ENCODE measurements at places on chromosomes 5 and 9.

- no peak for DNase-seq
Measured at GRCh38 chr9:108049026-108049607, 559.5 kb upstream of the KLF4 start.

- no peak for DNase-seq
Measured at GRCh38 chr5:72519111-72519510, 11.9 kb upstream of the ZNF366 start.

DNA sequence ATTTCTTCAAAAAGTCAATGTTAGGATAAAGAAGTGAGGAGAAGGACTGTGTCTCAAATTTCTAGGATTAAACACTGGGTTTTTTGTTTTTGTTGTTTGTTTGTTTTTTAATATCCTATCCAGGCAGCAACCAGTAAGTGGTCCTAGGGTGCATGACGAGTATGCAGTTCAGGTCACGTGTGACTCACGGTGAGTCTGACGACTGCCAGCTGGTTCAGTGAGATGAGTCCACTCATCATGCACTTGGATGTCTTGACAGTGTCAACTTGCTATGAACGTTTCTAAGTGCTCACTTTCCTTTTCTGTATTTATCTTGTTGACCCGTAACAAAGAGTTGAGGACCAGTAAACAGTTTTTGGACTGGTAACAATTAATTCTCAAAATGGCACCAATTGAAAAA is 32.7 kb downstream of the ATG10 start:
- no peak for DNase-seq

GRCh38 chr5:99644822-99645221 is 716.0 kb upstream of the CHD1 start:
- no peak for DNase-seq

GRCh38 chr5:75614176-75614575 is 2.9 kb downstream of the ANKDD1B start:
- DNase-seq, result no peak

DNA sequence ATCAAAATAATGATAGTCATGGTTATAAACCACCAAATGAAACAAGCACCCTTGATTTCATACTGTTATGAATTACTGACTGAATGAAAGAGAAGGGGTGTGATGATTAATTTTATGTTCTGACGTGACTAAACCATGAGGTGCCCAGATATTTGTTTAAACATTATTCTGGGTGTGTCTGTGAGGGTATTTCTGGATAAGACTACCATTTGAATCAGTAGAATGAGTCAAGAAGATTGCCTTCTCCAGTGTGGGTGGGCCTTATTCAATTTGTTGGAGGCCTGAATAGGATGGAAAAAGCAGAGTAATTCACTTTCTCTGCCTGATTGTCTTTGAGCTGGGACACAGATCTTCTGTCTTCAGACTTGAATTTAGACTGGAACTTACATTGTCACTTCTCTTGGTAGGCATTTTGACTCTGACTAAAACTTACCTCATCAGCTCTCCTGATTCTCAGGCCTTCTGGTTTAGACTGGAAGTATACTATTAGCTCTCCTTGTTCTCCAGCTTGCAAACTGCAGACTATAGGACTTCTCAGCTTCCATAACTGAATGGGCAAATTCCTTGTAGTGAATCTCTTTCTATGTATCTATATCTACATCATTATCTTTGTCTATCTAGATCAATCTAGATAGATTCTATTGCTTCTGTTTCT is 321.9 kb upstream of the TARS1 start:
- no peak for DNase-seq

GRCh38 chr9:6230037-6230780 is 14.6 kb downstream of the IL33 start:
- no peak for DNase-seq

DNA sequence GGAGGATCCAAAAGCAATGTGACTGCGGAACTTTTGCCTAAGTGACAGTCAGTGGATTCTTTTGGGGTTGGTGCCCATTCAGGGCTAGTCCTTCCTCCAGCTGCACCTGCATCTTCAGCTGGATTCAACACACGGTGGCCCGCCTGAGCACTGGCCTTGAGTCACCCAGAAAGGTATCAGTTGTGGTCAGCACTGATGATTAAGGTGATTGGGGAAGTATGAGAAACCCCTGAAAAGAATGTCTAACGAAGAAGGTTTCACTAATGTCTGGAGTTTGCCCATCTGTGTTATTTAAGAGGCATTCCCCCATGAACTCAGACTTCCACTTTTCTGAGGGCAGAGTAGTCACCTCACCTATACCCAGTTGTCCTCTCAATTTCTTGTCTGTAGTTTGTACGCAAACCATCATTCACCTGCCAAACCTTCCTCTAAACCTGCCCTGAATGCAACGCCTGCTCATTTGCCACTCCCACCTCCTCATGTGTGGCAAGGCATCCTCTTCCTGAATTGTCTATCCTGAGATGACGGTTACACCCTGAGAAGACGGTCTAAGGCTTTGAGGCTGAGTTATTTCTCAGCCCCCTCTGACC is 27.2 kb downstream of the CSF2 start:
- no peak for DNase-seq

- no peak for DNase-seq
Measured at GRCh38 chr5:53987101-53987500, 323.3 kb downstream of the ARL15 start.

DNA sequence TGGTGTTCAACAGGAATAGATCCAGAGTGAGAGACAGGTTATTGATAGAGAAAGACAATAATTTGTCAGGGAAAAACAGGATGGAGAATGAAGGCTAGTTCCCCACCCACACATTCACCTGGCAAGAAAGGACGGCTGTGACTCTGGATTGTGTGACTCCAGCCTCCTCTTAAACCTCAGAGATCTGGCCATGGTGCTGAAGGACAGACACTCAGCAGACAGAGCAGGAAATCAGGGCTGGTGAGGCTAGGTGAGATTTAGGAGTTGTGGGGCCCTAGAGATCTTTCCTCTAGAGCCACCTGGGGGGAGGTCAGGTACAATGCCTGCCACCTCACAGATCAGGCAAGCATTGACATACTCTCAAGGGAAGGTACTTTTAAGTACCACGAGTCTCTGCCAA is 15.2 kb downstream of the OR1B1 start:
- DNase-seq, result no peak

DNA sequence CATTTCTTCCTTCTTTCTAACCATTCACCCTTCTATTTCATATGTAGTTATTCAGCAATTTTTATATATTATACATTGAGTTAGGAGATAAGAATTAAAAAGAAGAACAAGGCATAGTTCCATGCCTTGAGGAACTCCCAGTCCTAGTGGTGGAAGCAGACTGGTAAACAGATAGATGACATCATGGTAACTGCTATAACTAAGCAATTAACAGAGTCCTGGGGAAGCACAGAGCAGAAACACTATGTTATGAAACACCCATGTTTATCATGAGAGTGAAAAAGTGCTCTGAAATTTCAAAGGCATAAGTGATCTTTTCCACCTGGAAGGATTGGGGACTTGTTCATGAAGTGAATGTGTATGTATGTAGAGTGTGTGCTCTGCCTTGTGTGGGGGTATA is 14.6 kb downstream of the PAPPA start:
- no peak for DNase-seq

- DNase-seq, result no peak
Measured at GRCh38 chr5:158792976-158793375, 306.7 kb downstream of the EBF1 start.

DNA sequence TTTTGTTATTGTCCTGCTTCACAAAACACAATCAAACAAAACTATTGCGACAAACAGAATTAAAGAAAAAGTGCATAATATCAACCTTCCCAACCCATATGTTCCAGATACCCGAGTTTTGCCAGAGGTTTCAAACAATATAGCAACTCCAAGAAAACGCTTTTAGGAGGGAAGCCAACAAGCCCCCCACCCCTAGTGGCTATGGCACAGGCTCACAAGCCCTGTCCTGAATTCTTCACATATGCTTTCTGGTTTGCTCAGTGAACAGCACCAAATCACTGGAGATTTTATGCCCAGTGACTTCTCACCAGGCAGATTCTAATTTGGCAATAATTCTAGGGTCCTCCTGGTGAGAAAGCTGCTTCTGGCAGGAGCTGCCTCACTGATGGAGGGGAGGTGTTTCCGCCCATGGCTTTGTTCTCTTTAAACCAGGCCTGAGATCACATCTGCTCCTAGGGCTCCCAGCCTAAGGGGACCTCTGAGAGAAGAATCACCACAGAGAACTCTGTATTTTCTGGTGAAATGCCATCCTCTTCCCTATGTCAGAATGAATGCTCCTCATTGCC is 1982.4 kb downstream of the EFNA5 start:
- no peak for DNase-seq

- no peak for DNase-seq
Measured at GRCh38 chr5:97657239-97657638, 474.2 kb upstream of the RIOK2 start.

- DNase-seq, result no peak
Measured at GRCh38 chr5:181120761-181121160, 10.2 kb downstream of the OR2V1 start.

GRCh38 chr9:132423503-132423902 is 13.5 kb downstream of the CFAP77 start:
- DNase-seq, result no peak

DNA sequence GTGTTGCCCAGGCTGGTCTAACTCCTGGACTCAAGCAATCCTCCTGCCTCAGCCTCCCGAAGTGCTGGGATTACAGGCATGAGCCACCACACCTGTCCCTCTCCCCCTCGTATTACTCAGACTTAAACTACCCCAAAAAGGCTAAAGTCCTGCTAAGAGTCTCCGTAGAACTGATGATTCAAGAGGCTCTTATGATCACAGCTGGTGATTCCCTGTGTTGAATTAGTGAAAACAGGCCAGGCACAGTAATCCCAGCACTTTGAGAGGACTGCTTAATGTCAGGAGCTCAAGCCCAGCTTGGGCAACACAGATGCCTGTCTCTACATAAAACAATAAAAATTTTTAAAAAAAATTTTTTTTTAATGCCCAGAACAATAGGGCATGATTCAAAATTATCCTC is 9.2 kb downstream of the CDC26 start:
- no peak for DNase-seq

GRCh38 chr9:304106-304505 is 89.4 kb downstream of the DOCK8 start:
- DNase-seq, result no peak

DNA sequence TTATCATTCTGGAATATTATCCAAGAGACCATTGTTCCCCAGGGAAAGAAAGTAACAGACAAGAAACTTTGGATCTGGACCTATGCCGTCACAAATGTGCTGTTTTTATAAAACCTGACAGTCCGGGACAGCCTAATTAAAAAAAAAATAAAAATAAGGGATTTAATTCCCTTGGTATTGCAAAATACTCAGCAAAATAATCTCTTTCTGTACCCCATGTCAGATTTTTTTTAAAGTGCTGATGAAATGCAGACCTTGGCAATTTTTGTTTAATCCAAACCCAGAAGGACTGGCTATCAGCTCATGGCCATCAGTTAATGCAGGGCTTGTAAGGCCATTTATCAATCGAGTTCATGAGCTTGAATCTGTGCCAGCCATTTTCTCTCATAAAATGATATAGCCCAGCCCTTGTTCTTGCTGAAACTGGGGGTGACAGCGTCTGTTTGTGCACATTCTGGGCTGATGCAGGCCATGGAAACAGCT is 162.7 kb upstream of the S1PR3 start:
- DNase-seq, result no peak

DNA sequence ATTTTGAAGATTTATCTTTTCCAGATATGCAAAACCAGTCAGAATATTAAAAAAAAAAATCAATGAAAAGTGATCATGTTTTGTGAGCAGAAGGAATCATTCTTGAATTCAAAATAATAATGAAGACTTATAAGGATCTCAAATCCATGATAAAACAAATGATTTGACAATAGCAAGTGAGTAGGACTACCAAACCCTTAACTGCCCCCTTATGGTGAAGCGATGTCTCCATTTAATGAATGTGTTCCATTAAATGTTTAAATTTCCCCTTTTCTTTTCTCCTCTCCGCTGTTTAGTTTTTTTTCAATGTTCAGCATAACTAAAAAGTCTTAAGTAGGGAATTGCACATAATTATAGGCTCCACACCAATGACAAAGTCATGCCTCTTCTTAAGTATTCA is 12.2 kb upstream of the MARCHF3 start:
- DNase-seq, result no peak

DNA sequence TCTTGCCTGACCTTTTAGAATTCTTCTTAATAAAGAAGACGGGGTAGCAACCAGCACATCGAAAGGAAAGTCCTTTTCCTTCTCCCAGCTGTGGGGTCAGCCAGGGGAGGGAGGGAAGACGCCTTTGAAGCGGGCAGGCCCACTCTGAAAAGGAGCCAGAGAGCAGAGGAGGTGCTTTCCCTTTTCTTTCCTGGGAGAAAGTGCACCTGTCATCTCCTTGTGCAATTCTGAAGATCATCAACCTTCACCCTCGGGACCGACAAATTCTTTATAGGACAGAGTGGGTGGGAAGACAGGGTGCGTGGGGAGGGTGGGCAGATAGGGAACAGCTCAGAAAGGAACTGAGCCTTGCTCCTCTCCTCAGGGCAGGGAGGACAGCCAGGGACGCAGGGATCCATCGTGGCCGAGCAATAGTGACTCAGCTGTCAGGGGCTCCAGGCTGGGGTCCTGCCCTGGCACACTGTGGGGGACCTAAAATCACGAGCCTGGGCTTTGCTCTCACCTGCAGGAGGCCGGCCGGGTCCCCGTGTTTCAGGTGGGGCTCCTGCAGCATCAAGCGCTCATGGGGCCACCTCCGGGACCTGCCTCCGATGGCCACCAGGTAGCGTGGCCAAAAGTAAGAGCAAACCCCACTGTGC is 141.0 kb downstream of the OLFM1 start:
- DNase-seq, result no peak

DNA sequence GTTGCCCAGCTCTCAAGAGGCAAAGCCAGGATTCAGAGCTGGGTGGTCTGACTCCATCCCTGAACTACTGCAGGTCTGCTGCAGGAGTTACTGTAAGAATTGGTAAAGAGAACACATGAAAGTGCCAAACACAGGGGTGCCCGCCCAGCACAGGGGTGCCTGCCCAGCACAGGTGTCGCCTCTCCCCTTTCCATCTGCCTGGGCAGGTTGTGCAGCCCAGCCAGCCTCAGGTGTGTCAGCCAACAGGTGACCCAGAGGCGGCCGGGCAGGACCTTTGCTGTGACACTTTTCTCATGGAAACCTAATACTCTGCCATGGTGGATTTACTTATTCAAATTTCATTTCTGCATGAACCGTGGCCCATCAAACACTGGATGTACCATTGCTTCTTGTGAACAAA is 289.7 kb upstream of the IRX4 start:
- DNase-seq, result no peak

DNA sequence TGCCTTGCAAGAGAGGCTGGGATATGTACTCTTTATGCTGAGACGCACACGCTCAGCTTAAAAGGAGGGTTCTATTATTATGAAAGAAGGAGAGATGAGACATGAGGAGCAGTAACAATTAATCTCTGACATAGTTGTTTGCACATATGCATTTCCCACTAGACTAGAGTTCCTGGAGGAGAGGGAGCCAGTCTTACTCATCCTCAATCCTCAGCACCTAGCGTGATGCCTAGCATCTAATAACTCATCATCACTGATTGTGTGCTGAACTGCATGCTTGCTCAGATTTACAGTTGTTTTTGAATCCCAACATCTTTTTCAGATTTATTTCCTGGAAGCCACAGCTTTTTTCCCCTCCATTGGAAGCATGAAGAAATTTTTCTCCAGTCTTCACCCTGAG is 35.5 kb downstream of the GCNT4 start:
- no peak for DNase-seq

GRCh38 chr9:70601000-70601951 is 186.8 kb upstream of the KLF9 start:
- no peak for DNase-seq

GRCh38 chr9:116951588-116952435 is 264.7 kb downstream of the TRIM32 start:
- no peak for DNase-seq

GRCh38 chr9:21239911-21240310 is at the start of gene IFNA14:
IFNA14 (minus strand) TSS chr9:21240005; CDS start chr9:21239935, 70 bp downstream.
- no peak for DNase-seq

Data from activated B cell treated with CpG ODN at 0.5 μM for 24 hours (primary cell).